ENCODE measurements at places on chromosomes 6 and 20.
A peak's percentile ranks its signal among the peaks of the same experiment; 100 is the strongest.

GRCh38 chr20:47606414-47606982, 104.8 kb downstream of the NCOA3 start:
- no peak for DNase-seq

GRCh38 chr6:70241031-70241430, 61.9 kb downstream of the COL9A1 start:
- DNase-seq, result no peak

- DNase-seq, result no peak
Measured at GRCh38 chr6:6651335-6651734, 62.8 kb downstream of the LY86 start.

DNA sequence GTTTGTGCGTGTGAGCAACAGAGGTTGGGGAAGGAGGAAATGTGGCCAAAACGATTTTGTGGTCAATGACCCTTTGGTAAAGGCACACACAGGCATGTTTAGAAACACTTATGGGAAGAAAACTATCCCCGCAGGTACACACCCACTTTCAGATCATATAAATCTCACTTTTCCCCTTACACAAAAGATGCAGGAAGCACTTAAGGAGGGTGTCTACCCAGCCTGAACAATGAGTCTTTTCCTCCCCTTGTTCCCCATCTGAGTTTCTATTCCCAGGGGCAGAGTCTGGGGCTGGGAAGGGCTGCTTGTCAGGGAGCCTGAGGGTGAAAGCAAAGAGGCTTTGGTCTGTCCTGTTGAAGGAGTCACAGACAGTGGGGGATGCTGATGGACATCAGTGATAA, 193.2 kb upstream of the SALL4 start:
- DNase-seq, result no peak

- DNase-seq, result peak; percentile 47
Measured at GRCh38 chr20:3710703-3711483, 1.5 kb downstream of the SIGLEC1 start.

DNA sequence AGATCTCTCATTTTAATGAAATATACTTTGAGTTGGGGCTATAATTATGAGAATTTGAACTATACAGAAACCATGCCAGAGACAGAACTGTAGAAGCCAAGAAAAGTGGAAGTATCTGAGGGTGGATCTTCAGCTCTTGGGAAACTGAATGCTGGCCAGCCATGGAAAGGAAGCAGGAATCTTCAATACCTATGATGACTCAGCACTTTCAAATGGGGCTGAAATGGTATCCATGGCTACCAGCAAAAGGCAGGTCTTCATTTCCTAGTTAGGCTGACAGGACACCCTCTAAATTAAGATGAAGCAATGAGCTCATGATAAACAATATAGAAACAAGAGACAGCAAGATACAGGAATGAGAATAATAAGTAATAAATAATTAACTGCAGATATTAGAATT, 171.3 kb downstream of the COL21A1 start:
- no peak for DNase-seq

GRCh38 chr6:90432041-90432775, 135.6 kb upstream of the BACH2 start:
- no peak for DNase-seq

DNA sequence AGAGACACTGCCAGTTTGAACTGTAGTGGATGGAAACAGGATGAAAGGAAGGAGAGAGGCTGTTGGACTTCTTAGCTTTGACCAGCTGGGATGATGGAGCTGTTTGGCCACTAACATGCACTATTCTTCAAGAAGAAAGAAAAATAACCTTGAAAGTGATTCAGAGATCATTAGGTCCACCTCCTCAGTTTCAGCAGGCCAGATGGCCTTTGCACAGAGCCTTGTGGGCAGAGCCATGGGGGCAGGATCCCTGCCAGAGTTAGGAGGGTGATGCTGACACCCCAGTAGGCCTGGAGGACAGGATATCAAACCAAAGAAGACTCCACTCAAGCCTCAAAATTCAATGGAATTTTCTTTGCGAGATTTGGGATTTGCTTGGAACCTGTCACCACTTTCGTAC, 74.5 kb upstream of the TMEM181 start:
- DNase-seq, result no peak

GRCh38 chr6:132872923-132873322, 58.6 kb downstream of the RPS12 start:
- DNase-seq, result no peak

- no peak for DNase-seq
Measured at GRCh38 chr6:41692080-41692675, 43.2 kb downstream of the TFEB start.

- no peak for DNase-seq
Measured at GRCh38 chr6:169937389-169938261, 186.2 kb downstream of the ERMARD start.

DNA sequence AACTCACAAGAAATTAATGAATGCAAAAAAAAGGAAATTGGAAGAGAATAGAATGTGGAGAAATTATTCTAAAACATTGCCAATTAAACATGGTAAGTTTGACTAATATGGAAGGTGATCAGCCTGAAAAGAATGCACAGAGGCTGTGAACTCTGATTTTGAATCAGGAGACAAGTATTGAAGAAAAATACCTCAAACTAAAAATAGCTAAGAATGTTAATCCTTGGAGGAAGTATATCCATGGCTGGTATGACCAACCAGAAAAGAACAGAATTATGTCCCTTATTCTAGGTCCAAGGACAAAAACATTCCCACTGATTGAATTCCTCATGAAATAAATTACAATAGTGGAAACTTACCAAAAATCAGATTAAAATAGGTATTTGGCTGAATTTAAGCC, 7.3 kb upstream of the RIMS1 start:
- no peak for DNase-seq

DNA sequence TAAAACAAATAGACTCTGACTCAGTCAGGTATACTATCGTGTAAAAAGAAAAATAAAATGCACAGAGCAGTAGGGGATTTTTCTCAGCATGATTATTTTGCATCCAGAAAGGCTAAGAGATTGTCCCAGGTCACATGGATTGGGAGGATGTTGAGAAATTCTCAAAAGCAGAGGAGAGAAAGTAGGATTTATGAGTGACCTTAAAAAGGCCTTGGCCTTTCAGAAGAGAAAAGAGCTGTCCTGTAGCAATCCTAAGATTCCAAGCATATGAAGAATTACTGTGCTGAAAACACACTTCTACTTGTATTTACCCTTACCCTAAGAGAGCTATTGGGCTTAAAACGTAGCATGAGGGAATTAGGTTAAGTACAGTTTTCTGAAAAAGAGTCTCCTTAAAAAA, 149.7 kb upstream of the ENPP5 start:
- no peak for DNase-seq

GRCh38 chr6:168640768-168641167, 199.8 kb downstream of the SMOC2 start:
- no peak for DNase-seq

DNA sequence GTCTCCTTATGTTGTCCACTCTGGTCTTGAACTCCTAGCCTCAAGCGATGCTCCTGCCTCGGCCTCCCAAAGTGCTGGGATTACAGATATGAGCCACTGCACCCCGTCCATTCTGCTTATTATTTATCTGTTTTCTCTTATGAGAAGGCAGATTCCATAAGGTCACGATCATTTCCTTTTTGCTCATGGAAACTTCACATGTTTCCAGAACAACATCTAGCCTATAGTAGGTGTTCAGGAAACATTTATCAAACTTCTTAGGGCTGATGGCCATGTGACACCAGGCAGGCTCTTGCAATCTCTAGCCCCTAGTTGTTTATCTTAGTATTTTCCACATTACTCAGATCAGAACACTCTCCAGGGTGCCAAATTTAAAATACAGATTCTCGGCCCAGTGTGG, 61.2 kb downstream of the ZFP64 start:
- no peak for DNase-seq

DNA sequence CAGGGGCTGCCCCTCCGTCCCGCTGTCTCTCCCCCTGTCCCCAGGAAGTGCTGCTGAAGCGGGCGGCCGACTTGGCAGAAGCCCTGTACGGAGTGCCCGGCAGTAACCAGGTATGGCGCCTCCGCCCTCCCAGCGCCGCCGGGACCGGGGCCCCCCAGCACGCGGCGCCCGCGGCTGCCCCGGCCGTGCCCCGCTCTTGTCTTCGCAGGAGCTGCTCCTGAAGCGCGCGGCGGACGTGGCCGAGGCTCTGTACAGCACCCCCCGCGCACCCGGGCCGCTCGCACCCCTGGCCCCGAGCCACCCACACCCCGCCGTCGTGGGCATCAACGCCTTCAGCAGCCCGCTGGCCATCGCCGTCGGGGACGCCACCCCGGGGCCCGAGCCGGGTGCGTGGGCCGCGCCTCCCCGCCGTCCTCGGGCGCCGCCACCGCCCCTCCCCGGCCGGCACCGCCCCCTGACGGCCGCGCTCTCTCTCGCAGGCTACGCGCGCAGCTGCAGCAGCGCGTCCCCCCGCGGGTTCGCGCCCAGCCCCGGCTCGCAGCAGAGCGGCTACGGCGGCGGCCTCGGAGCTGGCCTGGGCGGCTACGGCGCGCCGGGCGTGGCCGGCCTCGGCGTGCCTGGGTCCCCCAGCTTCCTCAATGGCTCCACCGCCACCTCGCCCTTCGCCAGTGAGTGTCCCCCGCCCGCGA, 48.4 kb downstream of the CPXM1 start:
- peak; percentile 44 for DNase-seq

DNA sequence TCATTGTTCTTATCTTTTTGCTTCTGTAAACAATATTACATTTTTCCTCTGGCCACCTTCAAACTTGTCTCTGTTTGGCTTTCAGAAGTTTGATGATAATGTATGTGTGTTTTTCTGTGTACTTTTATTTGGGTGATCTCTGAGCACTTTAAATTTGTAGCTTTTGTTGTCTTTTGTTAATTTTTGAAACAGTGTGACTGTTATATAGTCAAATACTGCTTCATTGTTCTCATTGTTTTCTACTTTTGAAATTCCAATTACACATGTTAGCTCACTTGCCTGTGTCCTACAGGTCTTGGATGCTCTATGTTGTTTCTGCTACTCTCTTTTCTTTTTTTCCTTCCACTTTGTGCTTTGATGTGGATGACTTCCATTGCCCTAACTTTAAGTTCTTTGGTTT, 460.1 kb upstream of the KHDRBS2 start:
- DNase-seq, result no peak

- DNase-seq, result no peak
Measured at GRCh38 chr20:4190792-4191519, 175.6 kb upstream of the RNF24 start.

- DNase-seq, result no peak
Measured at GRCh38 chr20:32244150-32244823, 33.2 kb upstream of the KIF3B start.

DNA sequence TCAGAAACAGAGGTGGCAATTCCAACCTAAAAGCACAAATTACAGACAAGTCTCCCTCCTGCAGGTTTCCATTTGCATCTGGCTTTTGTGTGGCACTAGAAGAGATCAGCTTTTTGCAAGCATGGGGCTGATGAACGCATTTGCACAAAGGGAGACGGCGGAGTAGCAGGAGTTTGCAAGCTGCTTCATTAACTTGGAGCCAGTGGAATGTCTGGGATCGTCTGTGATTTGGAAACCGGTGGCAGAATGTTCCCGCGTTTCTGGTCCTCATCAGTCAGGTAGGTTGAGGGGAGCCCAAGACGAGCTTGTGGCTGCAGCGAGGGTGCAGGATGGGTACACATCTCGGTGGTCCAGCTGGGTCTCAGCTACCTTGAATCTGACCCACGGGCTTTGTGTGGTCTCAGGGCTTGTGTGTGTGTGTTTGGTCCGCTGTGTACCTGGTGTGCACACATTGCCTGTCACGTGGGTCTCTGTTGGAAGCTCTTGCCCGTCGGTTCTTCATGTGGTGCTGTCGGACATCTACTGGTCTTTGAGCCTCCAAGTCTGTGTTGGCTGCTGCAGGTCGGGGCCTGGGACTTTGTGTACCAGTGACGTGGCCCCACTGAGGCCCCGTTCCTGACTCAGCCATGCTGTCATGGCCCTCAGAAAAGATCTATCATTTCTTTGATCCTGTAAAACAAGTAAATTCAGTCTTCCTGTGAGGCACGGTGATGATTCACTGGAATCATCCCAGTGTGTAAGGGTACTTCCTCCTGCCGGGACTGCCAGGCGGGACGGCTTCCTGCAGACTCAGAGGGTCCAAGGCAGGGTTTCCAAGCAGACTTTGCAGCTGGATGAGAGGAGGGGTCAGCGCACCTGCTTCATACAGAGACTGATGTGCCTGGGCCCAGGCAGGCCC, 12.4 kb upstream of the MYT1 start:
- no peak for DNase-seq

- DNase-seq, result no peak
Measured at GRCh38 chr6:42302411-42302810, 84.8 kb upstream of the MRPS10 start.

- DNase-seq, result no peak
Measured at GRCh38 chr6:144617708-144618107, 332.6 kb downstream of the UTRN start.

DNA sequence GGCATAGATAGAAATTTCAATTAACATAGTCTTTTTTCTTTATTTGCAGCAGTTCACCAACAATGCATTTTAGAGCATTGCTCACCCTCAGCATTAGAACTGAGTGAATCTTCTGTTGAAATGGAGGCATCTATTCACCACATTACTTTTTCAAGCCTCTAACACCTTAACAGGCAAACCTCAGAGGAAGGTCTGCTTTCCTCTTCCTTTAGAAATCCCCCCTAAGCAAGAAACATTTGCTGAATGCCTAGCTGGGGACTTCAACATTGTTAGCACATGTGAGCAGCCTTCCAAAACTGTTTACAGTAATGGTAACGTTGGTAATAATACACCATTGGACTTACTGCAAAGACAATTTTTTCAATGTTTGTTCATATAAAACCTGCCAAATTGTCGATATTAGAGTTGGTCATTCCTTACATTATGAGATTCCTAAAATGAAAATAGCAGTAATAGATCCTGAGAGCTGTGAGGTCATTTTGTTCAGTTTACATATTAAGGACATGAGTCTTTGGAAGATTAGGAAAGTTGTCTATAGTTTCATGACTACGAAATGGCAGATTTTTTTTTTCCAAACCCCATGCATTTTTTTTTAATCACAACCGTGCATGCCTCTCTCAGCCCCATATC, 20.6 kb upstream of the AKIRIN2 start:
- DNase-seq, result no peak

DNA sequence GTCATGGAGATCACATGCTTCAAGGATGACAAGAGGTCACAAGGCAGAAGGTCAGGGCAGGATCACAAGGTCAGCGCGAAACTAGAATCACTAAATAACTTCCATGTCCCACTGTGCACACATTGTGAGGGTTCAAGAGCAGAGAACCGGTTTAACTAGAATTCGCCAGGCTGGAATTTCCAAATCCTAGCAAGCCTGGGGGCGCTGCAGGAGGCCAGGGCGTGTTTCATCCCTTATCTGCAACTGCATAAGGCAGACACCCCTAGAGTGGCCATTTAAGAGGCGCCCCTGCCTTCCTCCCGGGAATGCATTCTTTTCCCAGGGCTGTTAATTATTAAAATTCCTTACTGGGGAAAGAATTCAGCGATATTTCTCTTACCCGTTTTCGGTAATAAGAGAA, 40.2 kb upstream of the SLC22A1 start:
- no peak for DNase-seq

- no peak for DNase-seq
Measured at GRCh38 chr20:38228436-38228835, 32.1 kb downstream of the KIAA1755 start.
